ENCODE measurements at places on chromosomes 16 and 17.

GRCh38 chr17:70603226-70603625 lies 433.9 kb downstream of the KCNJ2 start:
- DNase-seq: no peak

DNA sequence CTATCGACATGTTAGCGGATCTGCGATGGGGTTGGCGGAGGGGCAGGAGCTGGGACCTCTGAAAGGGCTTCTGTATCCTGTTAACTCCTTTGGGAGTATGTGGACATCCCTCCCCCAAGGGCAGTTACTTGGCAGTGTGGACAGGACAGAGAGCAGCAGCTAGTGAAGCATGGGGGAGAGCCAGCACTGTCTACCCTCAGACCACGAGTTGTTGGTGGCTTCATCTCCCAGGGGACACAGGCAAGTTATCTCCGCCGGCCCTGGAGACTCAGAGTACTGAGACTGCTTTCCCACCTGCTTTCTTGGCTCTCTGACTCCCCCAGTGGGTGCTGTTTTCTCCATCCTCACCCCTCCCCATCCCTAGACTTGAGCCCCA lies 5.3 kb upstream of the GFAP start:
- no peak for DNase-seq

DNA sequence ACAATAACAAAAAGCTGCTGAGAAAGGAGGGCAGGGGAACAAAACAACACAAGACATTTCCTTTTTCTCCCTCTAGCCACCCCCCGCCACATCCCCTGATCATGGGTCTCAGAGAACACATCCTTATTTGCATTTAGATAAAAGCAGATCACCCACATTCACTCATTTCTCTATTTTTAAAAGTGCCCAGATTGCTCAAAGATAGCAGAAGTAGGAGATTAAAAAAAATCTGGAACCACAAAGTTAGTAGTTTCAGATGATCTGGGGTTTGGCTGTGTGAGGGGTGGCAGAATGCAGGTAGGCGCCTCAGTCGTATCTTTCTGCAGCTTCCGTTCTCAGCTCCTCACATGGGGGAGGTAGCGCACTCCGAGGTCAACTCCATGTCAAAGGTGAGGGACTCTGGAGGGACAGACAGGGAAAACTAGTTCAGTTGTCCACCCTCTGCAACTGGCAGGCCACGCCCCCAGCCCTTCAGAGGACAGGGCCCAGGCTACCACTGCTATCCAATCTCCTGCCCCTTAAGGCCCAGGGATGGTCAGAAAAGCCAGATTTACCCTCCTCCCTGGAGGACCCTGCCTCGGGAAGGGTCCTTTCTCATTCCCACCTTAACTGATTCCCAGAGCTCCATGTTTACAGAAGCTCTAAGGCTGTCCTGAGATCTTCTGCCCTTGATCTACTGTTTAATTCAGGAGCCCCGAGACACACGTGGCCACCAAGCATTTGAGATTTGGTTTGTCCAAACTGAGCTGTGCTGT lies 27.3 kb downstream of the STAT5A start:
- no peak for DNase-seq

GRCh38 chr17:32307658-32308057 lies 34.3 kb downstream of the C17orf75 start:
- no peak for DNase-seq

GRCh38 chr16:8646326-8647053 lies 25.0 kb downstream of the METTL22 start:
- no peak for DNase-seq
